CD4-positive, alpha-beta T cell treated with Interleukin-21 for 1 hour (primary cell): ENCODE measurements at places on chromosomes 4 and X.

GRCh38 chr4:37223732-37224131, 20.8 kb upstream of the NWD2 start:
- DNase-seq: no peak

- DNase-seq: no peak
Observed at GRCh38 chrX:136671006-136671610, 23.1 kb downstream of the CD40LG start.

DNA sequence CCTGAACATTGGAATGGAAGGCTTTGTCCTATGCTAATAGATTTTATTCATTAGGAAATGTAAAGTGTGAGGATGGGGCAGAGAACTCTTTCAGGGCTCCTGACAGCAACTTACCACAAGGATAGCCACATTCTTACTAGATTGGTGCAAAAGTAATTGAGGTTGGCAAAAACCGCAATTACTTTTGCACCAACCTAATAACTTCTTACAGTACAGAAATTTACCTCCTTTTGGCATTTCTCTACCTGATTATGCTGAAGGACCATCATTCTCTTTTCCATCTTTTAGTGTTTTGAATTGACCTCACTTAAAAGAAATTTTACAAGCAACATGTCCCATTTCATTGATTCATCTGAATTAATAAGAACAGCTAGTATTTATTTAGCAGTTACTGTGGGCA, 109.2 kb upstream of the AP1S2 start:
- no peak for DNase-seq

DNA sequence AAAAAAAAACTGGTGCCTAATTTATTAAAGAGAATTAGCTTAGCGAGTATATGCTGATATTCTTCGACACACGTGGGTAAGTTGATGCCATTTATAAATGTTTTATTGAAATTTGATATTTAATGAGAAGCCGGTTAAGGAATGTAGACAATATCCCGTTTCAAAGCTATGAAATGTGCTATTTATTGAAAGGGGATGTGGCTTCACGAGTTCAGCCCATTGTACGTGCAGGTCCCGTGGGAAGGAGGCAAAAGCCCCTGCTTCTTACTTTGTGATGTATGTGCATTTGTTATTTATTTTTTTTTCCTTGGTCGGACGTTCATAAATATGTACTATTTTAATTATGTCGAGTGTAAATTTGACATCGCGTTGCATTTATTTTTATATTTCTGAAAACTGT, 20.2 kb downstream of the SHOX start:
- no peak for DNase-seq

DNA sequence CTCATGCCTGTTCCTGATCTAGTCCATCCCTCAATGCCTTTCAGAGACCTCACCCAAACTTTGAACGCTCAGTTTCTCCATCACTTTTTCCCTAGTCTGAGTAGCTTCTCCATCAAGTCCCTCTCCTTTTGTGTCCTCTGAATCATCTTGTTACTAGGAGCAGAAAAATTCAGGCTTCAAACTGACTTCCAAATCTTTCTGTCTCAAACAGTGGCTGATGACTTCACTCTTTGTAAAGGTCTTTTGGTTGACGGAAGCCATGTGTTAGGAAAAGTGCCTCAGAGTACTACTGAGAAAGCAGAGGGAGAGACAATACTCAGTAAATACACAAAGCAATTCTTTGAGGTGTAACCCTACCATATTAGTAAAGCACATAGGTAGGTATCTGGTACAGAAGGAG, 65.7 kb upstream of the CAMK2D start:
- DNase-seq: no peak

GRCh38 chr4:6910340-6910959, 824 bp downstream of the TBC1D14 start:
- DNase-seq: peak; percentile 26

GRCh38 chr4:2963966-2964471, 648 bp downstream of the GRK4 start:
- no peak for DNase-seq

DNA sequence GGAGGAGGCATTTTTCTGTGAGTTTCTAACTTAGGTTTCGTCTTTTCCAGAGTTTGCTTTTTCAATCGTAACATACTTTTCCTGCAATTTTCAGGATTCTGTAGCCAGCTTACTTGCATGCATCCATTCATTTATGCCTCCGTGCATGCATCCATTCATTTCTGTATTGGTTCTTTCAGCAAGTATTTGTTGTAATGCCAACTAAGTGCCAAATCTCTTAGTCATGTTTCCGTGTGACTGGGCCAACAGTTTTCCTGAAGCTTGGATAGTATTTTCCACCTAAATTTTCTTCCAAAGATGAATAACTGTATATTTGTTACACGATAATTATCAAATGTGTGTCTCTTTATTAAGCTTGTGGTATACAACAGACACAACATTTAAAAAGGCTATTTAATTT, 41.5 kb downstream of the CBLL2 start:
- no peak for DNase-seq

DNA sequence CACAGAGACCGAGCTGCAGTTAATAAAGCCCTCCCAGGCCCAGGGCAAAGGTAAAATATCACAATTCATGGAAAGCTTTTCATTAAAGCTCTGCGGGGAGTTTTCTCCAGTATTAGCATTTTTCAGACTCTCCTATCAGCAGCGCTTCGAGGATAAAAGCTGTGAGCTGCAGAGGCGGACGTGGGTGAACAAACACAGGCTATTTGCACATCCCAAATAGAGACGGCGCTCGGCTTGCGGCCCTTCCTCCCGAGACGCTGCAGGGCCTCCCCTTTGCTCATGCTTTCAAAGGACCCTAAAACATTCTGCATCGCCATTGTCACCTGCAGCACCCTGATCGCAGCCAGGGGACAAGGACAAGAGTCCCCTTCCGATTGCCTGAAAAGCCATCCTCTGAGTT, 97.3 kb downstream of the SORCS2 start:
- no peak for DNase-seq

- DNase-seq: no peak
Observed at GRCh38 chrX:56986138-56986537, 9.2 kb downstream of the SPIN3 start.

DNA sequence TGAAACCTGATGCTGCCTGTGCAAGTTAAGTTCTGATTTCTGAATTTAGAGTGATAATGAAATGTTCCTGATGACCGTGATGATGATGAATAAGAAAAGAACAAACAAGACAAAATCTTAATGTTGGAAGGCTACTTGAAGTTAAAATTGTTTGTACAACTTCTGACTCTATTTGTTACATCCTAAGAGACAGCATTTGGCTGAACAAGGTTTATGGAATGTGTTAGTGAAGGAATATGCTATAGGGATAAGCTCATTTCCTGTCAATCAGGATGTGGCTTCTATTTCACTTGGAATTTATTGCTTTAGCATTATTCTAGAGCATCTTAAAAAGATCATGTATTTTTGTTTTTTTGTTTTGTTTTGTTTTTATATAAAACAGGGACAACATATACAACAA, 267.5 kb downstream of the FAT4 start:
- no peak for DNase-seq

DNA sequence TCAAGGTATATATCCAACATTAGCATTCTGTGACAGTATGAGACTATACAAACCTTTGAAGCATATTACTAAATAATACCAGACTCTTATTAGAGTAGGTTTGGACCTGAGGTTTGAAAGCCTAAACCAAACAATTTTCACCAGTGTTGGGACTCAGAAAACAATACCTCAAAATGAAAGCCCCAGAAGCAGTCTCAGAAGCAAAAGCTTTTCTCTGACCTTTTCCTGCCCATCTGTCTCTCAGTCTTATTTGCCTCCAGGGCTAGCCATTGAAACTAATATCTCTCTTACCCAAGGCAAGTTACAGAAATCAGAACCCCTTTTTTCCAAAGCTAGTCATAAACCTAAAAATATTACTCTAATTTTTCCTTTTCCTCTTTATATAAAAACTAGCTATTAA, 163.3 kb downstream of the PTCHD1 start:
- no peak for DNase-seq

GRCh38 chr4:732486-732885, 26.9 kb downstream of the PCGF3 start:
- DNase-seq: no peak

DNA sequence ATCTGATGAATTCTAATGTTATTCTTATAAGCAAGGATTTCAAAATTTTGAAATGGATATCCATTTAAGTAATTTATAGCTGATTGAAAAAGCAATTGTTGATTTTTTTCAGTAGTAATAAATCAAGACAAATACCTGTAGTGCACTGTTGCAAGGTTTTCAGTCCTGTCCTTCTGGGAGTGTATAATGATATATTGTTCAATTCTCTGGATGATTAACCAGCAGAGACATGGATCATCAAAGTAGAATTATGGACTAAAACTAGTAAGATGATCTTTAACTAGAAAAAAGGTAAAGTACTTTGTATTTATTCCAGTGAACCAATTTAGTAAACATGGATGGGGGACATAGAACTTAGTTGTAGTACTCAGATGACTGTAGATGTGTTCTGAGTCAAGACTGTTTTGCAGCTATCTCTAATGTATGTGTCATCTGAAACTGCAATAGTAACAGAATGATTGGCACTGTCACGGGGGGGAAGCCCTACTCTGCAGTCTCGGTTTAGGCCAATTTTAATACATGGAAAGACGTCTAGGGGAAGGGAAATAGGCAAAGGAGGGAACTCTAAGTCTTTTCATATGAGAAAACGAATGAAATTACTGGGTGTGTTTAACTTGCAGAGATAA, 121.9 kb downstream of the GLRA3 start:
- no peak for DNase-seq

DNA sequence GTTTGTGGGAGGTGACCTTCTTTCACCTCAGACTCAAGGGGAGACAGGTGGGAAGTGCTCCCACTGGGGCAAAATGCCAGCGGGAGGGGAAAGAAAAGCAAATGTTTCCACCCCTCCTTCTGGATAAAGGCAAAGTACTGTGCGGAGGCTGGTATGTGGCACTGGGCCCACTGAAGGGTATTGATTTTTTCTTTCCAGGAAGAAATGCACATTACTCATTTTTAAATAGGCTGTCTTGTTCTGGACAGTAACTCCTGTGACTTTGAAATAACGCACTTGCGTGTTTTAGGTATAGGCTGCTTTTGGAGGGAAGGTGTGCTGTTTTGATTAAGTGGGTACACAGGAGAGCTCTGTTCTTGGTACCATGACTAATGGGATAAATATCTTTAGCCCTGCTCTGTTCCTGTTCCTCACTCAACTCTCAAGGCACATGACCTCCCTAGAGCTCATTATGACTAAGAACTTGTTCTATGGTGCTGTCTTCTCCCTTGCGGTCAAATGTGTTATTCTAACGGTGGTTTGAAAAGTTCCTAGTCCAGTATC, 40.7 kb upstream of the MBTPS2 start:
- DNase-seq: no peak

DNA sequence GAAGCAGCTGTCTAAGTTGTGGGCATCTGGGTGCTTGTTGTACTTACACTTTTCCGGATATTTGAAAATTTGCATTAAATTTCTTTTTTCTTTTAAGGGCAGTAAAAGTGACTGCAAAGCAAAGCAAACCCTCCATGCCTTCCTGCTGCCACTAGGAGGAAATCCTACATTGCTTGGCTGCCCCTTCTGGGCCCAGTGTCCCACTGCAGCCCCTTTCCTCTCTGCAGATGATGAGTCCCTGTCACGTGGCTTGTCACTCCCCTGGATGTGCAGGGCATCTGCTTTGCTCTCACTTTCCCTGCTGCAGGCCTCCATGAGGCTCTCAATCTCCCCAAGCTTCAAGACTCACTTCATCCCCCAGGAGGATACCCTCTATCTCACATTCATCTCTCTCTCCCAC, 12.7 kb downstream of the TSR2 start:
- no peak for DNase-seq

- no peak for DNase-seq
Observed at GRCh38 chr4:133137571-133137970, 11.5 kb upstream of the PCDH10 start.

- DNase-seq: no peak
Observed at GRCh38 chr4:177957596-177958360, 515.5 kb upstream of the AGA start.

DNA sequence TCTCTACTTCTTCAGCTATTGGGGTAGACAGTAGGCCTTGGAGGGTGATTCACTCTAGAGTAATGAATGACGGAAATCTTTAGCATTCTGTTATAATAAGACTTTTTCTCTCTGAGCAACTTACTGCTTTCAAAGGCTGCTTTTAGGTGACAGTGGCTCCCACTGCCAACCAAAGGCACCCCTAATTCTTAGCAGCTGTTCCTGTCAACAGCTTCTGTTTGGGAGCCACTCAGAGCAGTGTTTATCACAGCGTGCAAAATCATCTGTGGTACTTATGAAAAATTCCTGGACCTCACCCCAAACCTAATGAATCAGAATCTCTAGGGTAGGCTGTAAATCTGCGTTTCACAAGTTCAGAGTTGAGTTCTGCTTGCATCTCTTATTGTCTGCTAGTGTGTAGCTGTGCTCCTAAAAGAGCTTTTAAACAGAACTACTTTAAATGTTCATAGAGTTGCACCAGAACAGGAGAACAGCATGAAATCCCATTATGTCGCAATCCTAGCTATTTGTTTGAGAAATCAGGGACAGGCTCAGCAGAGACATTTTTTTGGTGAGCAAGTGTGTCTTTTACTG, 52.8 kb upstream of the POU4F2 start:
- no peak for DNase-seq

DNA sequence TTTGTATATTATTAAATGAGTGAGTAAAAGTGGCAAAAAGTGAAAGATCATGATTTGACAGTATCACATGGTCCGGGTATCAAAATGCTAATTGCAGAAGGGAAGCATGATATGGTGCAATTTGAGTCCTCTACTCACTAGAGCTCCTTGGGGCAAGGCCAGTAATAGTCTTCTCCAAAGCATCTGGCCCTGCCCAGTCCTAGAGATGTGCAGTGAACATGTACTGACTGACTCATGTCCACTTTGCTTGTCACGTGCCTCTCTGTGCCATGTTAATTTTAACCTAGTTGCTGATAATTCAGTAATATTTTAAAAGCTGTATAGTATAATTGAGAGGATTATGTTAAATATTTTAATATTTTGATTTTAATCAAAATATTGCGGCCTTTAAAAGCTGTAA, 54.6 kb upstream of the TENM3 start:
- DNase-seq: no peak

DNA sequence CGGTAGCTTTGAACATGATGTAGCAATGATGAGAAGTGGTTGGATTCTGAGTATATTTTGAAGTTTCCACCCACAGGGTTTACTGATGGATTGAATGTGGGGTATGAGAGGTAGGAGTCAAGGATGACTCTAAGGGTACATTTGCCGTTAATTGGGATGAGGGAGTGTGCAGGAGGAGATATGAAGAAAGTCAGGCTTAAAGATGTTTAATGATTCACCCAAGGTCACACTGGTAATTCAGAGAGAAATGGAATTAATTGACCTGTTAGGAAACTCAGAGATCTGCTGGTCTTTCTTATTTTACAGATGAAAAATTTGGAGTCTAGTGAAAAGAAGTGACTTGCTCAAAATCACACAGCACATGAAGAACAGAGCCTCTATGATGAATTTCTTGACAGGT, 390.7 kb downstream of the GBA3 start:
- no peak for DNase-seq

GRCh38 chr4:143575331-143575730, 61.8 kb downstream of the SMARCA5 start:
- DNase-seq: no peak

- no peak for DNase-seq
Observed at GRCh38 chr4:93243262-93243661, 585.3 kb upstream of the ATOH1 start.
